Panc1 (cell line): ENCODE measurements at places on chromosomes 5 and 9. TPM values are rescaled to one million over a fixed set of nuclear protein-coding genes. Genes with fewer than 3 reads are reported as not detected.
A peak's percentile ranks its signal among the peaks of the same experiment; 100 is the strongest.

Gene IL7R
- total RNA-seq: 0.90 TPM

Gene ANKRD18B
- 7.3 TPM for total RNA-seq

Gene RIMOC1
- total RNA-seq: 24.5 TPM

Gene SLC25A2
- 0.28 TPM for total RNA-seq

Gene CDKN2A
- total RNA-seq: not detected

DNA sequence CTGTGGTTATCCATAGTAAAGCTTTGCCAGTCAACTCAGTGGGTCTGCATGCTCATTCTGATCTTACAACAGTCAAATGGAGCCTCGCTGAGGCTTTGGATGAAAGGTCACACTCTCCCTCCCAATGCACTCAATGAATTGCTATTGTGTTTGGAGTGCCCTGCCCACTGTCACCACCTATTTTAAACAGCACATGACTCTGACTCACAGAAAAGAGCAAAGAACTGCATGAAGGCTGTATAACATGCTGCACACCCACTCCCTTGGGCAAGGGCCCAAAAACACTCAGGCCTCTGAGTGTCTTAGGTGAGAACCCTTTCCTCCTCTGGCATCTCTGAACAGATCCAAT lies 118.7 kb upstream of the CCDC112 start:
- H3K27ac ChIP-seq: no peak overlapping the region
- H3K4me3 ChIP-seq: no peak overlapping the region
- H3K4me1 ChIP-seq: no peaks in the 10 kb centered on the region; the same call in 1 of the 2 replicates
- no peaks in the 10 kb centered on the region for H3K27me3 ChIP-seq
- peak; percentile 47 for DNase-seq

GRCh38 chr9:90830051-90830450 lies 28.4 kb downstream of the SYK start:
- no peaks in the 10 kb centered on the region for H3K27me3 ChIP-seq
- no peak overlapping the region for H3K4me3 ChIP-seq
- DNase-seq: no peak
- H3K27ac ChIP-seq: no peak overlapping the region

DNA sequence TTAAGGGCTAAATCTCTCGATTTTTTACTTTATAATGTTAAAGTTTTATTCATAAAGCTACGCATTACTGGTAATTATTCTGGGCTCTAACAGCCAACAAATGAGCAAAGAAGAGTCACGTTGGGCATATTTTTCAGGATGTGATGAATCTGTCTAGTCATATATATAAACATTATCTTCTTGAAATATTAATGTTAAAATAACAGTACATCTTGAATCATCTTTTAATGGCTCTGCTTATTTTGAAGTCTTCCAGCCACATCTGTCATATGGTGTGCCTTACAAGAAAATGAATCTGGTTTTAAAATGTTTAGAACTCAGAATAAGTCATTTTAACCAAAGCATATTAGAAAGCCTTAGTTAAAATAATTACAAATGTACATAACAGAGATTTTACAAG lies 96.9 kb downstream of the CWC27 start:
- DNase-seq: no peak
- H3K36me3 ChIP-seq: no peaks in the 10 kb centered on the region
- H3K27ac ChIP-seq: no peak overlapping the region
- H3K4me3 ChIP-seq: no peak overlapping the region
- H3K27me3 ChIP-seq: no peaks in the 10 kb centered on the region

DNA sequence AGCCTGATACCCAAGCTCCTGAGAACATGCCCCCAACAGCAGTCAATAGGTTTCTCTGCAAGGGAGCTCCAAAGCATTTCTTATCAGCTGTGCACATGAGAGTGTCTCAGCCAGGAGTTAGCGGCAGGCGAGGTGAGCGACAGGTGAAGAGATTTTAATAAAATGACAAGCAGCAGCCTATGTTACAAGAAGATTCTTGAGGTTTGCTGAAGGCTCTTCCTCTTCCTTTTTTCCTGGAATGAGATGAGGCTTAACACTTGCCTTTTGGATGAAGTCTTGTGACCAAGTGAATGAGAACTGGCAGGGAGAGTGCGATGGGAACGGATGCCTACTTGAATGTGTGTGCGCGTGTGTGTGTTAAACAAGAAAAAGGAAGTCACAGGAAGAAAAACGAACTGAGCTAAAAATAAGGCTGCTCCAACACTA lies 76.1 kb downstream of the SHB start:
- H3K27ac ChIP-seq: no peak overlapping the region
- no peaks in the 10 kb centered on the region; the same call in 1 of the 2 replicates for H3K36me3 ChIP-seq
- no peak for DNase-seq
- peaks cover 26% of the 10 kb centered on the region for H3K4me1 ChIP-seq

DNA sequence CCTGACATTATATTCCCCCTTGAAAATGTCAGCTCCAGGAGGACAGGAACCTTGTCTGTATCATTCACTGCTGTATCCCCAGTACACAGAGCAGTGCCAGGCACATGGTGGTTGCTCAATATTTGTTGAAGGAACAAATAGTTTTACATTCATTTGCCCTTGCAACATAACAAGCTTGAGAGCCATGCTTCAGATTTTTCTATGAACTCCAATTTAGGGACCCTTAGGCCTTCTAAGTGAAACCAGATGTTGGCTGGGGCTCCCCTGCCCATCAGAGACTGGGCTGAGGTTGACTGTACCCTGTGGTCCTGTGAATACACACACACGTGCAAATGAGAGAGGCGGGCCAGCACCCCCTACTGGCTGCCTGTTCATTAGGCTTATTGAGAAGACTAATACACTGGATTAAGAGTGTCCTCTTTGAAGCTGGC lies 214.9 kb upstream of the WWC1 start:
- H3K36me3 ChIP-seq: no peaks in the 10 kb centered on the region
- DNase-seq: no peak
- no peak overlapping the region for H3K27ac ChIP-seq
- H3K4me1 ChIP-seq: no peaks in the 10 kb centered on the region
- no peaks in the 10 kb centered on the region for H3K27me3 ChIP-seq
- no peak overlapping the region for H3K4me3 ChIP-seq

- no peak for DNase-seq
- H3K27ac ChIP-seq: no peak overlapping the region
- no peaks in the 10 kb centered on the region for H3K4me1 ChIP-seq
- no peak overlapping the region for H3K4me3 ChIP-seq
- H3K36me3 ChIP-seq: no peaks in the 10 kb centered on the region
These were observed 130.1 kb upstream of the OSMR start for GRCh38 chr5:38715696-38716095.

- no peak overlapping the region for H3K27ac ChIP-seq
- H3K27me3 ChIP-seq: no peaks in the 10 kb centered on the region
- DNase-seq: no peak
- H3K36me3 ChIP-seq: no peaks in the 10 kb centered on the region
- no peak overlapping the region for H3K4me3 ChIP-seq
These were observed 117.4 kb upstream of the GRIA1 start for GRCh38 chr5:153373130-153373498.

DNA sequence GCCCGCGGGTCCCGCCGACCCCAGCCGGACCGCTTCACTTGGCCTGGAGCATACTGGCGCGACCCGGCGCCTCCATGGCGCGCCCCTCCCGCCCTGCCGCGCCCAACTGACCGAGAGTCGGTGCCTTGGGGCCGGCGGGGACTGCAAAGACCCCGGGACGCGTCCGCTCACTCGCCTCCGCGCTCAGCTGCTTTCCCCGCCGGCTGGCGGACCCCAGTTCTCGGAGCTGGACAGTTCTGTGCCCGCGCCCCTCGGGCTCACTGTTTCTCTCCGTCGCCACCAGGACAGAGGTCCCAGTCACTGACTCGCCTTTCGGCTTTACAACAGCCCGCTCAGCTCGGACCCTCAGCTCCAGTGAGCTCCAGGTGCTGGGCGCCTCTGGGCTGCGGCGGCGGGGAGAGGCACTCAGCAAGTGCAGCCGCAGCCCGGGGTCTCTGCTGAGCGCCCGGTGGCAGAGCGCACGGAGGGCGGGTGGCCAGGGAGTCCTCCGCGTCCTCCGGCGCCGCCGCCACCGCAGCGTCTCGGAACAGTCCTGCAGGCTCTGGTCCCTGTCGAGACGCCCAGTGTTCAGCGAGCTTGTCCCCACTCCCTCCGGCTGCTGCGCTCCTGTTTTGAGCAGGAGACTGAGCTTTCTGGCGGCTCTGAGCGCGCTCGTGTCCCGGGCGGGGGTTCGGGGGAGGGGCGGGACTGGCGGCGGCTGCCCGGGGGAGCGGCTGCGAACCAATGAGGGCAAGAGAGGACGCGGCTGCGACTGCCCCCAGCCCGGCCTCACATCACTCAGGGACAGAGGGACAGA lies at the start of gene SMIM32:
Gene SMIM32 (minus strand): TSS at position 637 of the 796 bp plus-strand sequence. CDS start 638 bp downstream, outside the sequence.
- H3K27ac ChIP-seq: 0 out of 2 replicates have a peak within 1 kb of the TSS, but pooled peaks have one; percentile 14
- no peak for DNase-seq
- H3K27me3 ChIP-seq: no peaks in the 10 kb centered on the region; the same call in 1 of the 2 replicates

- H3K27me3 ChIP-seq: no peaks in the 10 kb centered on the region
- no peaks in the 10 kb centered on the region for H3K36me3 ChIP-seq
- H3K27ac ChIP-seq: no peak overlapping the region
- H3K4me1 ChIP-seq: no peaks in the 10 kb centered on the region
- no peak overlapping the region for H3K4me3 ChIP-seq
These were observed 333.9 kb upstream of the SEMA6A start for GRCh38 chr5:116908537-116908936.

DNA sequence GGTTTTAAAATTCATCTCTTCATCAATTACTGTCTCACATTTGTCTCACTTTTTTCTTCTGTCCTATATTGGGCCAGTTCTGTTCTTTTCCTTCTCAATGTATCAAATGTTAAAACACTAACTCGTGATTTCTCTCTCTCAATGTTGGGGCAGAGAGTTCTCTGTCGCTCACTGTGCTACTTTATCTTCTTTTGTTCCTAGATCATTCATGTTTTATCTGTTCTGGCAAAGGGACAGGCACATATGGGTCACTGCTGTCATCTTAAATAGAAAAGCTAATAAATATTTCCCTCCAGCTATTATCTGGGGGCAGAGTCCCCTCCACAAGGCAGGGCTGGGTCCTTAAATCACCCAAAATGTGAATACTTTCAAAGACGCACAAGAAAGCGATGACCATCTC lies 214.0 kb downstream of the PTTG1 start:
- no peak overlapping the region for H3K27ac ChIP-seq
- DNase-seq: no peak
- H3K4me3 ChIP-seq: no peak overlapping the region
- no peaks in the 10 kb centered on the region for H3K27me3 ChIP-seq

DNA sequence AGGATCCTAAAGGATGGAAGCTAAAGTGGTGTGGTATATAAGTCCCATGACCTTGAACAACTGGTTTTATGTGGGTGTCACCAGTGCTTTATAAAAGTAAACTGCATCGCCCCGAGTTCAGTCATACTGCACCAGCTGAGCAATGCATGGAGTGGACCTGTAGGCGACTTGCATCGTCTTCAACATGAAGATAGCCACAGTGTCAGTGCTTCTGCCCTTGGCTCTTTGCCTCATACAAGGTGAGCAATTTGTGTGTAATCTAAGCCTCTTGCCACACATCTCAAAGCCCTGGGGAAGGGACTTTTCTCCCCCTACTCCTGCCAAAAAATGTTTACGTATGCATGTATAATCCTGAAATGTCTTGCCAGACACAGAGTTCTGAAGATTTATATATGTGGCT lies at the start of gene SPINK5:
Gene SPINK5 (plus strand): TSS at position 120 of the 400 bp plus-strand sequence. CDS start 65 bp downstream, at position 185.
- no peak for DNase-seq
- no peaks in the 10 kb centered on the region for H3K4me1 ChIP-seq
- no peak within 1 kb of the TSS for H3K27ac ChIP-seq
- no peaks in the 10 kb centered on the region for H3K36me3 ChIP-seq
- H3K27me3 ChIP-seq: no peaks in the 10 kb centered on the region

DNA sequence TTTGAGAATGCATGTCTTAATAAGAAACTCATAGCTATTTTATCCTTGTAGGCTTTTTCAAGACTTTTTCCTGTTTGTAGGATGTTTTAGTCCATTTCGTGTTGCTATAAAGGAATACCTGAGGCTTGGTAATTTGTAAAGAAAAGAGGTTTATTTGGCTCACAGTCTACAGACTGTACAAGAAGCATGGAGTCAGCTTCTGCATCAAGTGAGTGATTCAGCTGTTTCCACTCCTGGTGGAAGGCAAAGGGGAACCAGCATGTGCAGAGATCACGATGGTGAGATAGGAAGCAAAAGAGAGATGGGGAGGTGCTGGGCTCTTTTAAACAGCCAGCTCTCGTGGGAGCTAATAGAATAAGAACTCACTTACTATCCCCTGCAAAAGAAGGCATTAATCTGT lies 177.3 kb downstream of the ALDH1A1 start:
- no peaks in the 10 kb centered on the region for H3K4me1 ChIP-seq
- no peaks in the 10 kb centered on the region for H3K27me3 ChIP-seq
- no peak overlapping the region for H3K4me3 ChIP-seq
- H3K27ac ChIP-seq: no peak overlapping the region
- no peak for DNase-seq

DNA sequence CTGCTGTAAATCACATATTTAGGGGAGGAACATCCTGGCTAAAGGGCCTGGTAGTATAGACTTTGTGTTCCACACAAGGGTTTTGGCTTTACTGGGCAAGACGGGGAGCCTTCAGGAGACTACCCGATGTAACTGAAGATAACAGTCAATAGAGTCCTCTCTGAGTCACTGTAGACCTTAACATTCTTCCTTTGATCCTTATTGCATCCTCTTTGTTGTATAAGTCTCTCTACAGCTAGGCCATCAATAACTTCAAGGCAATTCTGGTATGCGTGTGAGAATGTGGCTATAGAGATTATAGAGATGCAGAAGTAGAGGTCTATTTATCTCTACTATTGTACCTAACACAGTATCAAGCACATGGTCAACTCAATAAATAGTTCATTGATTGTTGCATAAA lies 67.3 kb upstream of the STK32A start:
- no peak overlapping the region for H3K4me3 ChIP-seq
- H3K4me1 ChIP-seq: no peaks in the 10 kb centered on the region
- no peaks in the 10 kb centered on the region for H3K36me3 ChIP-seq
- H3K27me3 ChIP-seq: no peaks in the 10 kb centered on the region

GRCh38 chr5:31811210-31811609 lies 172.3 kb downstream of the PDZD2 start:
- H3K27ac ChIP-seq: no peak overlapping the region
- no peaks in the 10 kb centered on the region for H3K4me1 ChIP-seq
- H3K36me3 ChIP-seq: no peaks in the 10 kb centered on the region
- H3K27me3 ChIP-seq: peaks cover 15% of the 10 kb centered on the region
- peak; percentile 28 for DNase-seq
- no peak overlapping the region for H3K4me3 ChIP-seq

DNA sequence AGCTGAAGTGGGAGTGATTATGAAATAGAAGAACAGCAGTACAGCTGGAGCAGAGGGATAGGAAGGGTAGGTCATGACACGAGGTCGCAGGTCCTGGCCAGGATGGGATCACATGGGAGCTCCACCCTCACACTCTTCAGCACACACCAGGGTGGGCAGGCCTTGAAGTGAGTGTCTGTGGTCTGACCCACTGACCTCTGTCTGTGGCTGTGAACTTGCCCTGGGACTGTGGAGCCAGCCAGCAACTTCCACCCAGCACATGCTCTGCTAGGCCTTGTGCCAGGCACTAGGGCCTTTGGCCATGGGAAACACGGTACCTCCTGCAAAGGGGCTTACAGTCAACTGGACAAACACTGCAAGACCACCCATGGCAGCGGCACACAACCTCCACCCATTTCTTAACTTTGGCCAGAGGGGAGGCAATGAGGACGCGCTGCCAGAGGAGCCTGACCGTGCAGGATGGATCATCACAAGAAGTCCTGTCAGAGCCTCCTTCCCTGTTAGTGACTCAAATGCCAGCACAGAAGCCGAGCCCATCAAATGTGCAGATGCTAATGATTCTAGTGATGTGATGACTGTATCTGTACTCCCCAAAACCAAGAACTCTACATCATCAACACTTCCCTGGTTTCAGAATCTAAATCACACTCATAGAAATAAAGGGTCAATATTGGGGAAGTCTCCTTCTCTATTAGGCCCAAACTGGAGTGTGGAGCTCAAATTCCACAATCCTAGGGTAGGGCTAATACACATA lies 113.6 kb downstream of the DPYSL3 start:
- H3K4me1 ChIP-seq: no peaks in the 10 kb centered on the region
- H3K36me3 ChIP-seq: no peaks in the 10 kb centered on the region
- H3K4me3 ChIP-seq: no peak overlapping the region
- H3K27ac ChIP-seq: no peak overlapping the region
- DNase-seq: no peak
- H3K27me3 ChIP-seq: no peaks in the 10 kb centered on the region
